CD8-positive, alpha-beta T cell (primary cell): ENCODE measurements at places on chromosomes 5 and 9.

DNA sequence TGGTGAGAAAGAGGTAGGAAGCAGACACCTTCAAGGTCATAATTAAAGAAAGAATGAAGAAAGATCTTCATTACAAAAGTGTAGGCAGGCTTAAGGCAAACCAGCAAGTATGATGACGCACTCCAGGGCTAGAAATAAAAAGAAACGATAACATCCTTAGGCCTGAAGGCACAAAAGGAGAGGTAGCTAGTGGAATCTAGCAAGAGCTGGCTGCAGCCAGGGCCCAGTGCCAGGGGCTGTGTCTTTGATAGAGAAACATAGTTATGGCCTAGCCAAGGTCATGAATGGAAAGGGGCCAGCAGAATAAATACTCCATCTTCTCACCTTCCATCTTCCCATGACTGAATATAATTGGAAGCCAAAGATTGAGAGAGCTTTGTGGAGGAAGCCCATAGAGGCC, 6.8 kb upstream of the SH3TC2 start:
- no peak for DNase-seq

GRCh38 chr9:127035423-127035822, 87.0 kb downstream of the ANGPTL2 start:
- no peak for DNase-seq

DNA sequence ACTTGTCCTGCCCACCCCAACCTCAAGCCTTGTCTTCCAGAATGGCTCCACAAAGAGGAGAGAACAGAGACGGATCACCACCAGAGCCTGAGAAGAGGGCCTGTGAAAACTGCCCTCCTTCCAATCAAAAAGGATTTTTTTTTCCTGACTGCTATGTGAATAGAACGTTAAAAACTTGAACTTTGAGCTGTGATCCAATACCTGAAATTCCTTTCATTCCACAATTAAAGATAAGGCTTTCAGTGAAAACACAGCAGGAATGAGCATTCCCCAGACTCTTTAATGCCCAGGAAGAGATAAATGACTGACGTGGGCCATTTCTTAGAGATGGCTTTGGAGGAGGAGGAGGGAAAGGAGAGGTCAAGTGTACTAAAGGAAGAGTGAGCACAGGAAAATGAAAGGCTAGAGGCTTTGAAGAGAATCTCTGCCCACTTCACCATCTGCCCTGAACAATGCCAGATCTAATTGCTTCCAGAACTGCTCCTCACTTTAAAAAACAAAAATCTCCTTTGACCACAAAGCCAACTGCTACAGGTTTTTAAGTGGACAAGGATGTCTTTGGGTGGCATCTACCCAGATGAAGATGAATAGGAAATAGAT, 177.9 kb upstream of the MAP3K1 start:
- DNase-seq, result no peak

DNA sequence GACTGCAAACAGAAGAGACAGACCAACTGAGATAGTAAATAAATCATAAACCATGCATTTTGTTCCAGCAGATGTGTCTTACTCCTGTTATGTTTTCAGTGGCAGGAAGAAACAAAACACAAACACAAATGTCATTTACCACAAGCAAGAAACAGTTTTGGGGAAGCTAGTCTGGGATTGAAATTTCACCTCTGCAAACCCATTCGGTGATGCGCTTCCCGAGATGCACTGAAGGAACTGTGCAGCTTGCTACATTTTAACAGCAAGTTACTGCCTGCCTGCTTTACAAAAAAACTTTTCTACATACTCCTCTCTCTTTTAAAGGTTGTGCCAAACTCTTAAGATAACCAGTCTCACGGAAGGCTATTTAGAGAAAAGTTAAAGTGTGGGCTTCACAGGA, 3.2 kb downstream of the MACROH2A1 start:
- DNase-seq, result no peak

- peak; percentile 49 for DNase-seq
These were observed 7.2 kb downstream of the INSL6 start for GRCh38 chr9:5178126-5178805.

DNA sequence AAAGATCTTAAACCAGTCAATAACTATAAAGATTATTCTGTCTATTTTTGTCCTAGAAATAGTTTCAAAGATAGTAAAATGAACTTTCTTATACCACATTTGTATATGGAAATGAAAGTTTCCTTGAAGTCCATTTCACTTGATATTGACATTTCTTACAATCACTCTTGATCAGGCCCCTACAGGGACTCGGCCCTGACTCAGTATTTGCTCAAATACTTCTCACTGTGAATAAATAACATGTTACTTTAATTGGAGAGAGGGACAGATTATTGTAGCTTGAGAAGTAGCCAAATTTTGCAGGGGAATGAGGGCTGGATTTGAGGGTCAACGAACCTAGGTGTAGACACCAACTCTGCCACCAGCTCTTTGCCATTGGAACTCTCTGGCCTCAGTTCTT, 25.6 kb upstream of the SMARCA2 start:
- DNase-seq, result no peak

DNA sequence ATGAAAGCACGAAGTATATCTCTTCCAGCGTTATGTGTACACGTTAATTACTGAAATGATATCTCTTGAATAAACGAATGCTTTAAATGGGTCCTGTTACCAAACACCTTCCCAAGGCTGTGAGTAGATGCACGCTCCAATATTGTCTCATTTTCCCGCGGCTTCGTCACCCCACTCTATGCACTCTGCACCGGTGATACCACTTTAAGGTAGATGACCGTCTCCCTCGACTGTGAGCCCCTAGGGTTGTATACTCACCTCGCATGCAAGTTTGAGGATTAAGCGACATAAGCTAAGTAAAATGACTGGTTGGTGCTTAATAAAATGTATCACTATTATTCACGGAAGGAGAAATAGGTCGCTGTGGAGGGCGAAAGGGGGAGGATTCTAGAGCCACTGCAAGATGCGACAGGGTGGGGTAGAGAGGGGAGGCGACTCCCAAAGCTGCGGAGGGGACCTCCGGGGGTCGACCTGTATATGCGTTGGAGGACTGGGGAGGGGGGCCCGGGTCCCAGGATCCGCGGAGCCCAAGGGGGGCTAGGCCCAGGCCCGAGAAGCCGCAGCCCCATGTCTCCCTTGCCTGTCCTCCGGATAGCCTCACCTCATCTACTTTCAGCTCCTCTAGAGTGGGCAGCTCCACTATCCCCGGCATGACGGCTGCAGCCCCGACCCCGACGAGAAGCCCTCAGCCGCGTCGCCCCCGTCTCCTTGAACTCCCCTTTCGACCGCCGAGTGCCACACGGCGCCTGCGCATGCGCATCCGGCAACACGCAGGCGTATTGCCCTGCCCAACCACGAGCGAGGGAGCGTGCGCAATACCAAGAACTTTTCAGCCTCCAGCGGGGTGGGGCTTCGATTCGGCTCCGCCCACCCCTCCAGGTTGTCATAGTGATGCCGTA, at the start of the genes MORN5 and NDUFA8:
MORN5 (plus strand) TSS at position 883 of the 899 bp plus-strand sequence. CDS start 65 bp downstream, outside the sequence.
NDUFA8 (minus strand) TSS at position 754 of the 899 bp plus-strand sequence; CDS start at position 652, 102 bp downstream.
- peak; percentile 90 for DNase-seq

- DNase-seq, result no peak
These were observed 218.6 kb downstream of the PJA2 start for GRCh38 chr5:109191153-109191558.
